Hair follicle dermal papilla cell (primary cell): ENCODE measurements at places on chromosomes 13 and 19. TPM values are rescaled to one million over a fixed set of nuclear protein-coding genes. Genes with fewer than 3 reads are reported as not detected.

Gene ATP1A3
- total RNA-seq, result not detected in 2 replicates

Gene FLT1
- total RNA-seq, result 0.32 and 0.73 TPM in 2 replicates

Gene ZNF792
- 3.4 and 5.2 TPM in 2 replicates for total RNA-seq

Gene NTF4
- total RNA-seq, result not detected in 2 replicates

Gene PSG1
- 3.6 and 17.2 TPM in 2 replicates for total RNA-seq

Gene MCEMP1
- total RNA-seq, result not detected in 2 replicates

Gene SH2D3A
- not detected in 2 replicates for total RNA-seq

Gene UHRF1
- 13.7 and 19.1 TPM in 2 replicates for total RNA-seq
